Coronary artery (tissue), 2 donors: ENCODE measurements at places on chromosomes 6 and 20.

DNA sequence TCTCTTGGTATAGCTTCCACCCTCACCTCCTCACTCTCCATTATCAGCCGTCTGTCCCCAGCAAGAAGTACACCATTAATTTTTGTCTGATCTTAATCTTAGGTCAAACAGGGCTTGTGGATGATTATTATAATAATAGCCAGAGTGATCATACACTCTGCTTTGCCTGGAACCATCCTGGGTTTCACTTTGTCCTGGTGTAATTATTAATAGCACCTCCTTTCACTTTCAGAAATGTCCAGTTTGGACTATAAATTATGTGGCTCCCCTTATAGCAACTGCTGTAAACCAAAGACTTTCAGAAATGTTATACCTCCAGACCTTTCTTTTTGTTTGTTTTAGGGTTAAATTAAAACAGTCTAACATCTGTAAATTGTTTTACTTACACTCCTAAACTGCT is 951 bp upstream of the TRIM31 start:
- DNase-seq, result no peak

DNA sequence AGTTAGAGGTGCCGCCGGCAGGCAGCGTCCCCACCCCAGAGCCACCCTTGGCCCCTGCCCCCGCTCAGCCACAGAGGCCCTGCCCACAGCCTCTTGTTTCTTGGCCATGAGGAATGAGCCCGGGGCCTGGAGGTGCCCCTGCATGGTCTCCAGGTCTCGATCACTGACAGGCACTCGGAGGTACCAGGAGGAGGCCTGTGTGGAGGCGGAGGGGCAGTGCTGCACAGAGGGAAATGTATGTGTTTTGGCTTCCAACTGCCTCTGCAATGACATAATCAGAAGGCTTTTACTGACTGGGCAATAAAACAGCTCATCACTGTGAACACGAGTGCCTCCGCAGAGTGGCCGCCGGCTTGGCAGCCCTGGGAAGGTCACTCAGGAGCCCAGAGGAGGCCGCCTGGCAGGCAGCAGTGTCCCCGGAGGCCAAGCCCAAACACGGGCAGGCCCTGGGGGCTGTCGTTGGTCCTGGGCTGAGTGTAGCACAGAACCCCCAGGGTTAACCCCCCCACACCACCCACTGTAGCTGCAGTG is 61.1 kb upstream of the GATA5 start:
- no peak for DNase-seq

DNA sequence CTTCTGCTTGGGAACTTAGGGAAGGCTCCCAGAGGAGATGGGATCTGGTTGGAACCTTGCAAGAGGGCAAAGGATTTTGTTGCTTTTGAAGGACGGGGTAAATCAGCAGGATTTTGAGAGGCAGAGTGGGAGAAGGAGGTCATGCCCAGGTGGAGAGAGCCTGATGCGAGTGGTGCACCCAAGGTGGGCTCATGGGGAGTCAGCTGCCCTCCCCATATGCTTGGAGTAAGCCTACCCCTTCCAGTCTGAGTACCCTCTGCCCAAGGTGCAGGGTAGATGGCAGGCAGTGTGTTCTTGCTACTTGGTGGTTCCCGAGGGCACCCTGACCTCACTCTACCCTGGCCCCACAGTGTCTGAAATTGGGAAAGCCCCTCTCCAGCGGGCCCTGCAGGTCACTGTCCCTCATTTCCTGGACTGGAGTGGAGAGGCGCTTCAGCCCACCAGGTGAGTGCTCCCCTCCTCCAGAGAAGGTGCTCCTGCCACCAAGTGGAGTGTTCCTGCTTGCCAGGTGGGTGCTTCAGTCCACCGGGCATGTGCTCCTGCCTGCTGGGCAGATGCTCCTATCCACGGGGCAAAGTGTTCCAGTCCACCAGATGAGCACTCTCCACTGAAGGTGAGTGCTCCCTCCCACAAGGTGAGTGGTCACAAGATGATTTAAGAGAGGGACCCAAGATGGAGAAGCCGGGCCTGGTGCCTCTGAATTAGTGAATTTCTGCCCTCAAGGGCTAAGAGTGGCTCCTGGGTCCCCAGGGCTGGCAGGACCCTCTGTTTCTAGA is 3.4 kb downstream of the BPIFB2 start:
- DNase-seq, result no peak

DNA sequence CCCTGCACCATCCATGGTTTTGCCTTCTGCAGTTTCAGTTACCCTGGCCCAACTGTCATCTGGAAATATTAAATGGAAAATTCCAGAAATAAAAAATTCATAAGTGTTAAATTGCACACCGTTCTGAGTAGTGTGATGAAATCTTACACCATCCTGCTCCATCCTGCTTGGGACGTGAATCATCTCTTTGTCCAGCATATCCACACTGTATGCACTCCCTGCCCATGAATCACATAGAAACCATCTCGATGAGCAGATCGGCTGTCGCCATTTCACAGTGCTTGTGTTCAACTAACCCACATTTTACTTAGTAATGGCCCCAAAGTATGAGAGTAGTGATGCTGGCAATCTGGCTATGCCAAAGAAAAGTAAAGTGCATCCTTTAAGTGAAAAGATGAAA is 105.9 kb upstream of the ID4 start:
- DNase-seq, result no peak

DNA sequence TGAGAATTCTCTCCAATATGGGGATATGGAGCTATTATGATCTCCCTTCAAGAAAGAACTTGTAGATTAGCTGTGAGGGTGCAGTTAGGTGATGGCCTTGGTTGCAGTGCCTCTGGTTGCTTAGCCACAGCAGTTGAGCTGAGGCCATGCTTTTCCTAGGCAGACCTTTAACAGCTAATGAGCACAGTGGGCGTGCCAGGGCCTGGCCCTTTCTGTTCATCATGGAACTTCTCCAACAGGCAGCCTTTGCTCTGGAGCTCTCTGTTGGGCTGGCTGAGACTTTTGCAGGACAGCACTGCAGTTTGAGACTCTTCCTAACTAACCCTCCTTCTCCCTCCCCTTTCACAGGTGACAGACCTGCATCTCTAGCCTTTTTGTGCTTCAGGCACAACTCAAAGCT is 39.7 kb upstream of the TMEM170B start:
- DNase-seq, result no peak

GRCh38 chr20:37920679-37921322 is 17.9 kb downstream of the VSTM2L start:
- DNase-seq, result no peak

DNA sequence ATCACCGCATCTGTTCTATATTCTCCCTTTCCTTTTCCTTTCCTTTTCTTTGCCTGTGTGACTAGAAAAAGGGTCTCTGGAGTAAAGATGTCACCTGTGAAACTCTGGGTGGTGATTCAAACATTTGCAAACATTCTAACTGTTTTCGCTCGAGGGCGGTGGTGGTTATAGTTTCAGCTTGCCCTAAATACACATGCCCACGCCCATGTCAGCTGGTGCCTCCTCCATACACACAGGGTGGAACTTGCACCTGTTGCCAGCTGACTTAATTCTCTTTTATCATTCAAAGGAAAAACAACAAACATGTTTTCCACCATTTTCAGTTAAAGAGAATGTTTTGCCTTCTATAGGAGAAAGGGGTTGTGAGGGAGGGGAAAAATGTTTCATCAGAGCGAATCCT is 381.9 kb upstream of the ARID1B start:
- DNase-seq, result no peak

DNA sequence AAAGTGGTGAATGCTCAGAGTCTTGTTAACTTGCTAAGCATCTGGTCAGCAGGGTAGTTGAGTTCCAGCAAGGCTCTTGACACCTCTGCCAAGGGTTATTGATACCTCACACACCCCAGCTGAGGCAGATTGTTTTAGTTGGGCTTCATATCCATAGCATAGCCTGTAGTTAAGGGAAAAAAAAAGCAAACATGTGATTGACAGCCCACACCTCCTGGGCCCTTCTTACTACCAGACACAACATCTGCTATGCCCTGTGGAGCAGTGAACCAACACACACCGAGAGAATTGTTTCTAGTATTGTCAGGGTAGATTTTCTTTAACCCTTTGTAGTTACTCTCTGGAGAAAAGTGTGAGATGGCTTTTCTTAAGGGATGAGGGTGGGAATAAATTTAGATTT is 697.0 kb upstream of the POU3F2 start:
- DNase-seq, result no peak

DNA sequence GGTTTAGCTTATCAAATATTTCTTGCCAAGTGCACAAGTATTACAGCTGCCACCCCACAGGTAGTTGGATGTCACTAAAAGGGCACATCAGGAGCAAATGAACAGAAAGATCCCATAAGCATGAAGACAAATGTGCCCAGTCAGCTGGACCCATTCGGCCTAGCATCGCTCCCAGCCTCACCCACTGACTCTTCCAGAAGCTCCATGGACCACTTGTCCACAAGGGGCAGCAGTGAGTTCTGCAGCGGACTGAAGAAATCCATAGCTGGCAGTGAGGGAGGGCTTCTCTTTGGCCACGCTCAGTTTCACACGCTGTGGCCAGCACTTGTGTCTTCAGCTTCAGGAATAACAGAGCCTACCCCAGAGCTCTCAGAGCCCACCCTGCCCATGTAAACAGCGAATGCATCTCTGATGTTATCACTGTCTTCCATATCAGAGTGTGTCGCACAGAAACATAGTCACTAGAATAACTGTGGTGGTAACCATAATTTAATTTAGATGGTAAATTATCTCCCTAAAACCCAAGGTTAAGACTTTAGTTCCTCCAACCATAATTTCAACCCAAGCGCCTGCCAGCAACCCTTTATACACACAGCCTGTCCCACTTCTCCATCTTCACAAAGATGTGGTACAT is 15.8 kb downstream of the CGA start:
- DNase-seq, result no peak

DNA sequence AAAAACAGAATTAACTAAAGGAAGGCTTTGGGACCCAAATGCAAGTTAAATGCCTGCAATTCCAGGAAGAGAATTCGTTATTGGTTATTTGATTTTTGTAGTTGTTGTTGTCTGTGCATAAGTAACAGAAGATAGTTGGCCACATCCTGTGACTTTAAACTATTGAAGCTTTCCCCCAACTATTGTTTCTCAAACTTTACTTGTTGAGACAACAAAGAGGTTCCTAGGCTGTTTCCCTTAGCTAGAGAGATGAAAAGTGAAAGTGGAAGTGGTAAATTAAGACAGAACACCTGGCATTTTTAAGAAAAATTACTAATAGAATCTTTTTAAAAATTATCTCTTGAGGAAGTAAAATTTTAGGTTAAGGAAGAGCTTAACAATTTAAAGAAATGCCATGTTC is 525.2 kb downstream of the PKHD1 start:
- DNase-seq, result no peak
